ENCODE measurements at places on chromosomes 7 and 10.
A peak's percentile ranks its signal among the peaks of the same experiment; 100 is the strongest.

DNA sequence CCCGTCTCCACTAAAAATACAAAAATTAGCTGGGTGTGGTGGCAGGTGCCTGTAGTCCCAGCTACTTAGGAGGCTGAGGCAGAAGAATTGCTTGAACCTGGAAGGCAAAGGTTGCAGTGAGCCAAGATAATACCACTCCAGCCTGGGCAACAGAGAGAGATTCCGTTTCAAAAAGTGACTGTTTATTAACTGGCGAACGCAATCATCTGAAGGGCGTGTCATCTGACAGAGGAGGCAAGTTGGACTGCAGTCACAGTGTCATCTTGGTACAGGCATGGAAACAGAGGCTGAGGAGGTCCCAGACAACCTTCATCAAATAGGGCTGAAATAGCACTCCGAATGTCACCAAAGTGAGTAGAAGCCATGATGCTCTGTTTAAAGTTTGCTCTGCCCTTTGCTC is 75.3 kb upstream of the NFE2L3 start:
- DNase-seq, result no peak

- peak; percentile 19 for DNase-seq
Observed at GRCh38 chr7:151087245-151088018, 1.2 kb downstream of the AGAP3 start.

DNA sequence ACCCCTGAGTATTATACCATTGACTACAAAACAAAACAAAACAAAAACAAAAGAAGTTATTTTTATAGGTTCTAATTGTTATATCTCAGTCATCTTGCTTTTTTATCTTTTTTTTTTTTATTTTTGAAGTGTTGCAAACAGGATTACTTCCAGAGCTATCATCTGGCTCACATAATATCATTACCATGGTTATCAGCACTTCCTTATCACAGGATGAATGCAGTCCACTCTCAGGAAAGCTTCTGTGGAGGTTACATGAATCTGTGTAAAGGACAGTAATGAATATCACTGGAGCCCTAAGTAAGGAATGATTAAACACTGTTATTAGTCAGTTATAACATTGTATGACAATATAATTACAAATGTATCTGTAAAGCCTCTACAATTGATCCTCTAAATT is 451.5 kb downstream of the PLXDC2 start:
- DNase-seq, result no peak

DNA sequence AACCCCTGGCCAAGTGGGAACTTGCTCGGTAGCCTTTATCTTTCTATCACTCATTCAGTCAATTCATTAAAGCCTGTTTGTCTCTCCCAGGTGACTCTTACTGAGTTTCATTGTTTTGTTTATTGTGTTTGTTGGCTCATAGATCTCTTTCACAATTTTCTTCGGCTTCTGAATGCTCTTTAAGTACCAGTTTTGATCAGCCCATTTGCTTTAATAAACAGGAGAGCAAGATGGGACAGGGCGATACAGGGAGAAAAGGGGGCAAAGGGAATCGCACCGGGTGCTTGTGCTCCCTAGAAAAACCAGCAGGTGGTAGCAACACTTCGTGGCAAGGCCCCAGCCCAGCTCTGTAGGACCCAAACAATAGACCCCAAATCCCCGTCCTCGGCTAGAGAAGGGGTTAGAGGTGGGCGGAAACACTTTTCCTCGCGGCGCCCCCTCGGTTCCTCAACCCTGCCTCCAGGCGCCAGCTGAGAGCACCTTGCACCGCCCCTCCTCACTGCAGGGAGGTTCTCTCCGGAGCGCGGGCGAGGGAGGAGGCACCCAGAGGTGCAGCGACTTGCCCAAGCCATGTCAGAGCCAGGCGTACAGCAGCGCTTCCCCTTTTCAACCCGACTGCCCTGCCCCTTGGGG is 1.0 kb upstream of the EPHB6 start:
- DNase-seq, result peak; percentile 28

DNA sequence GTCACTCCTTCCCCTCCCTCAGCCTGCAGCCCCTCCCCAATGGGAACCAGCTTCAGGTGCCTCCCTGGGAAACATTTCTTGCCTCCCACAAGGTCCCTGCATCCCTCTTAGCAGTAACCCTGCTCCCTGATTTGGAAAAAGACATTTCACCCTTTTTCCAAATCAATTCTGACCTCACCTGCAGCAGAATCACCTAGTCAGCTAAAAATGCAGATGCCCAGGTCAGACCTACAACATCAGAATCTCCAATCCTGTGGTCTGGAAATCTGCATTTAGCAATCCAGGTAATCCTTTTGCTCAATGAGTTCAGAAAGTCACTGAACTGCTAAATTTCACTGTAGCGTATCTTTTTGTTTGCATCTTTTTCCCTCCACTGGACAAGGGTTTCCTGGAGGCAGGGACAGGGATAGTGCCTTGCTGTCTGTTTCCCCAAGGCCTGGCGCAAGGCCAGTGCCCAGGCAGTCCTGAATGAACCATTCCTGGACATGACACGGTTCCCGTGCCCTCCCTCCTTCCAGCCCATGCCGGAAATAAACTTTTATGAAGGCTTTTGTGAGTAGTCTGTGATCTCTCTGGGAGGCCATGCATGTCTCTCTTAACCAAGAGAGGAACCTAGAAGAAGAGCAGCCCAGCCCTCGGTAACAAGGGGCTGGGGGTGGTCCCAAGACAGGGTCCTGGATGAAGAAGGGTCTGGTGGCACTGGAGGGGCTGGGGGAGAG is 44.0 kb downstream of the COL13A1 start:
- DNase-seq, result no peak

- no peak for DNase-seq
Observed at GRCh38 chr7:146960773-146961391, 844.3 kb downstream of the CNTNAP2 start.

DNA sequence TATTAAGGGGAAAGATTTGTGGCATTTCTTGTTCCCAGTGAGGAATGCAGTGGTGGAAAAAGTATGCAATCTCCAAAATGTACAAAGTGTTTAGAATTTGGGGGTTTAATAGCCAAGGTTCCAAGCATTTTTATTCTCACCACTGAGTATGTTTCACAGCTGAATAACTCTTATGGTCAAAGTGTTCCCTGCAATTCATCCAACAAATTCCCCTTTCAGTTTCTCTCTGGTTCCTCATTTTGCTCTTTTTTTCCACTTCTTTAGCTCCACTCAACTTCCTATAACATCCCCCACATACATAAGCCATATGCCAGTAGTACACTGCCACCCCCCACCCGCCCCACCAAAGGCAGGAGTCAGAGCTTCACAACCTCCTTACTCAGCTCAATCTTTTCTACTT is 4.6 kb downstream of the HECW1 start:
- no peak for DNase-seq

GRCh38 chr7:151244841-151245346 is 3.6 kb downstream of the SMARCD3 start:
- DNase-seq, result no peak

- no peak for DNase-seq
Observed at GRCh38 chr10:34010891-34011290, 676.4 kb upstream of the NRP1 start.

GRCh38 chr10:97063983-97064837 is 121.5 kb downstream of the SLIT1 start:
- no peak for DNase-seq

DNA sequence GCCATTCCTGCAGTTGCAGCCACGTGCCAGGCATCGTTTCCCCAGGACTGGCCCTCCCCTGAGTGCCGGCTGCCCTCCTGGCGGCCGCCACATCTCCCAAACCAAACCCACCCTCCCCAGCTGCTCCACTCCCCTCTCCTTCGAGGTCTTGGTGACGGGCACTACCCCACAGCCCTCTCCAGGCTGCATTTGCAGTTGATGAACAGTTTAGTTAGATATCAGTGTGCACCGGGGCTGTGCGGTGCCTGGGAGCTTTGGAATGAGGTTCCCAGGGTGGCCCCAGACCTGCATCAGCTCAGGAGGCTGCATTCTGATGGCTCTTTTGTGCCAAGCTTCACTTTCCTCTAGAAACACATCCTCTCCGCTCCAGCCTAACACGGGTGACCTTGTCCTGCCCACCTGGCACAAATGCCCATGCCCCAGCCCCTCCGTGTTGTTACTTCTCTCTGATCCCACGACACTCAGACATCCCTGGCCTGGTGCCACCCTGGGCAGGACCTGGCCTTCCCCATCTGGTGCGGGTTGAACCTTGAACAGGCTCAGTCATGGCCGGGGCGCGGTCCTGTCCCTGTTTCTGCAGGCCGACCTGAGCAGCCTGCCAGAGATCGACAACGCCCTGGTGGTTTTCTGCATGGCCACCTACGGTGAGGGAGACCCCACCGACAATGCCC is 14.5 kb downstream of the TMEM120A start:
- no peak for DNase-seq

- DNase-seq, result no peak
Observed at GRCh38 chr7:90492250-90492649, 22.8 kb downstream of the PTTG1IP2 start.

DNA sequence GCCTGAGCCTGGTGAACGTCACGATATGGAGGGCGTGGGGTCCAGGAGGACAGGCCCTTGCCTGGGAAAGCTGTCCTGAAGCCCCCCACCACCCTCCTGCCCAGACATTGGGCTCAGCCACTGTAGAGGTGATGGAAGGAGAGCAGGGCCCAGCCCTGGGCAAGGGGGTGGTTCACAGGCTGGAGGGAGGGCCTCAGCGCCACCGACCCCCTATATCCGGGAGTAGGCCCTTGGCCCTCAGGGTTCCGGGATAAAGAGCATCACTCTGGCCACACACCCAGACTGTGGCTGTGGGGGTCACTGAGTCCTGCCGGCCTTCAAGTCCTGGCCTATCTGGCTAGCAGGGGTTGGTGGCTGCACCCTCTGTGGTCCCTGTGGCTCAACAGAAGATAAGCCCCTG is 55.3 kb upstream of the GTF2IRD1 start:
- DNase-seq, result no peak

DNA sequence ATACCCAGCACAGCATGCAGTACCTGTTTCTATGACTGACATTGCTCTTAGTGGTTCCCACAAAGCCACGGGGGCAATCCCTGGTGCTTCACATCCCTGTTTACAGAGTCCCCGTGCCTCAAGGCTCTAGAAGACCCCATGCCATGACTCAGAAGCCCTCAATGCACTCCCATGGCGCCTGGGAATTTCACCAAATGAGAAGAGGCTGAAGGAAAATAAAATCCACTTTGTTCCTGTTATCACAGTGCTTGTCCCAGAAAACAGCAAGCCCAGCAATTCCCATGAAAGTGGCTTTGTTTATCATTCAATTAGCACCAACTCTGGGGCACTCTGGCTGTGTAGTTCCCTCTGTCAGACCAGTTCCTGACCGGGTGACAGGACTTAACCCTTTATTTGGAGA is 268.3 kb downstream of the TNS3 start:
- DNase-seq, result no peak

DNA sequence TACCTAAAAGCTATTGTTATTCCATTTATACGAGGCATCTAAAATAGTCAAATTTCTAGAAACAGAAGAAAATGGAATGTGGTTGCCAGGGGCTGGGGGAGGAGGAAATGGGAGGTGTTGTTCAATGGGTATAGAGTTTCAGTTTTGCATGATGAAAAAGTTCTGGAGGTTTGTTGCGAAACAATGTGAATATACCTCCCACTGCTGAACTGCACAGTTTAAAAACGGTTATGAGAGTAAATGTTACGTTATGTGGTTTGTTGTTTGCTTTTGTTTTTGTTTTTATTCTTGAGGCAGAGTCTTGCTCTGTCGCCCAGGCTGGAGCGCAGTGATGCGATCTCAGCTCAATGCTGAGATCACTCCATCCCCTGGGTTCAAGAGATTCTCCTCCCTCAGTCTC is 64.9 kb upstream of the NRBF2 start:
- DNase-seq, result no peak

- DNase-seq, result no peak
Observed at GRCh38 chr10:131706476-131706875, 194.3 kb upstream of the PPP2R2D start.

DNA sequence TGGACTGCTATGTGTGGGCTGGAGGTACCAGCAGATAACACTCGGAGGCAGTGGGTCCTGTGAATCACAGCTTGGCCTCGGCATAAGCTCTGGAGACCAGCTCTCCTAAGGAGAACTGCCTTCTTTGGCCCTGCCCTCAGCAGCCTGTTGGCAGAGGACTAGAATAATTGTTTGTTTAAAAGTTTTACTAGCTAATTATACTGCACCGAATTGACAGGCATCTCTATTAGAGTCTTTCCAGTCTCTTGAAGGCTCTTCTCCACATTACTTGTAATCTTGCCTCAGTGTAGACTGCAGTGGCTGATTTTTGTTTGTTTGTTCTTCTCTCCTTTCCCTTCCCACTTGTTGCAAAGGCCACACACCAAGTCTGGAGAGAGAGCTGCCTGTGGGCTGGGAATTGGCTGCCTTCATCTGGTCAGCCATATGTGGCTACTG is 183.2 kb downstream of the AUTS2 start:
- no peak for DNase-seq

DNA sequence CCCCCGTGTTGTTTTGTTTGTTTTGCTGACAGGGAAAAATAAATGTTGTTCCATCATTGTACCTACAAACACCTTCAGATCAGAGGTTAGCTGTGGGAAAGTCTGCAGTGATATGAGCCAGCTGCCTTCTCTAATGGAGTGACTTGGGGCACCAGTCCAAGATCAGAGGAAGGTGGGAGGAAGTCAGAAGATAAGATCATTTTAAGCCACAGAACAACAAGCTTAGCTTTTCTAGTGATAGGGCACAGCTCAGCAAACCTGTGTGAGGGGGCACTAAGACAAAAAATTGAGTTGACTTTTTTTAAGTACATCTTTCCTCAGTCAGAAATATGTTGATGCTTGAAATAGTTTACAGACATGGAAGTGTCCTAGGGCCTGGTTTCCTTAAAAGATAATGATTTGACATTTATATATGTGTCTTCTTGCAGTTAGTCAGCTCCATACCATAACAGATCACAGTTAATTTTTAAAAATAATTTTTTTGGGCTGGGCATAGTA is 240.3 kb upstream of the KAT6B start:
- DNase-seq, result no peak

GRCh38 chr7:99730238-99730810 is 4.7 kb downstream of the CYP3A7 start:
- DNase-seq, result no peak

DNA sequence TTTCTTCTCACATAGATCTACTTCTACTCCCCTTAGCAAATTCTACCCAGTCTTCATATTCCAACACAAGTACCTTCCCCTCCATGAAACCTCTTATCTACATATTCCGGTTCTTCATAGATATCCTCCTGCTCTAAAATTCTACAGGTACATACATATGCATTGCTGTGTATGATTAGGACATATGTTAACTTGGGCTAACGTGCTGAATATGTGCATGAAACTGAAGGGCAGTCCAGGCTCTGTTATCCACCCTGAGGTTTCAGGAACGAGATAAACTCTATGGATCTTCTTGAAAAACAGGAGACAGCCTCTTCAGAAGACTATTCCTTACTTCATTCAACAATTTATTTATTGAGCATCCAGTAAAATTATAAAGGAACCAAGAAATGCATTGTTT is 31.5 kb downstream of the TM9SF3 start:
- DNase-seq, result no peak

GRCh38 chr7:22120391-22121053 is 174.8 kb upstream of the CDCA7L start:
- DNase-seq, result no peak

DNA sequence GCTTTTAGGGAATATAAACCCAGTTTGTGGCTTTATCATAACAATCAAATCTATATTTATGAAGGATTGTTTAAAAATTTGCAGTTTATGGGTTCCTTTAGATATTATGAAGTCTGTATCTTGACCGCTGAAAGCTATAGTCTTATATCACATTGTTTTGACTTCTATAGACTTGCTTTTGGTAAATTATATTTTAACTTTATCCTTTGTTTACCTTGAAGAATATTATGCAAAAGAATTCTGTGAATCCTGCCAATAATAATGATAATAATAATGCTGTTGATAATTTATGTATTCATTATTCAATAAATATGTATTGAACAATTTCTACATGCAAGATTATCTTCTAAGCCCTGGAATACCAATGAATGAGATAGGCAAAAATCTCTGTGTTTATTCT is 101.9 kb upstream of the MTPN start:
- DNase-seq, result no peak

All from NCI-H2029 (cell line).